Memory B cell (primary cell): ENCODE measurements at places on chromosomes 1 and 21.

DNA sequence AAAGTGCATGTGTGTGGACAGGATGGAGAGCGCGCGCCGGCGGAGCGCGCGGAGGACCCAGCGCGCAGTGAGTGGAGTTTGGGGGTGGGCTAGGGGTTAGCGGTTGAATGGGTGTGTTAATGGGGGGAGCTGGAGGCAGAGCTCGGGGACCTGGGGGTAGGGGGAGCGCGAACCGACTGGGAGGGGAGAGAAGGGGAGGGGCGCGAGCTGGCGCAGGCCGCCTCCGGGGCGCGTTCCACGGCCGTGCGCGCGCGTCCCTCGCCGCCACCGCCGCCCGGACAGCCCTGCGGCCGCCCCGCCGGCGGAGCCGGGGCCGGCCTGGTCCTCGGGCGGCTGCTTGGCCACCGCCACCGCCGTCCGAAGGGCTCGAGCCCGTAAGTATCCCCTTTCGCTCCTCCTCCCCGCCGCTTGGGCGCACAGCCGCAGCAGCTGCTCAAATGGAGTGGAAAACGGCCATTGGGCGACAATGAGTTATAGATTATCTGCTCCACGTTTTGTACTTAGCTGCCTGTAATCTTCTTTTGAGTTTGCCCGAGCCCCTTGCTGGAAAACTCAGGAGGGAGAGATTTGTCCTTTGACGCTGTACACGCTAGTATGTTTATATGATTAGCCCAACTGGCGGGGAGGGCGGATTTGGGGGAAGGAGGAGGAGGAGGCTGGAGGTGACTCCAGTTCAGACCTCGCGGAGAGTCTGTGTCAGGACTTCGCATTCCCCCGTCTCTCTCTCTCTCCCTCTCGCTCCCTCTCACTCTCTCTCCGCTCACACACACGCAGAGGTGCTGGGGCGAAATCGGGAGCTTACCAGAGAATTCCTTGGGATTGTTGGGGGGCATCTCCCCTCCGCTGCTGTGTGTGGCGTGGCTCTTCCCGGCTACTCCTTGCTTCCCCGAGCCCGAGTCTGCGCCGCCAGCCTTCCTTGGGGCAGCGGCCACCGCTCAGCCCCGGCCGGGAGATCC lies at the start of gene ADGRL2:
Gene ADGRL2, plus strand, starts transcription at position 240 of the 956 bp plus-strand sequence. CDS start 36,051 bp downstream, outside the sequence.
- no peak for DNase-seq

- peak; percentile 86 for DNase-seq
These were observed 20.2 kb downstream of the PEX14 start for GRCh38 chr1:10494754-10495474.

- no peak for DNase-seq
These were observed 123.7 kb upstream of the ARHGEF16 start for GRCh38 chr1:3330771-3331245.

GRCh38 chr1:203538726-203539125 lies 44.8 kb downstream of the OPTC start:
- no peak for DNase-seq

DNA sequence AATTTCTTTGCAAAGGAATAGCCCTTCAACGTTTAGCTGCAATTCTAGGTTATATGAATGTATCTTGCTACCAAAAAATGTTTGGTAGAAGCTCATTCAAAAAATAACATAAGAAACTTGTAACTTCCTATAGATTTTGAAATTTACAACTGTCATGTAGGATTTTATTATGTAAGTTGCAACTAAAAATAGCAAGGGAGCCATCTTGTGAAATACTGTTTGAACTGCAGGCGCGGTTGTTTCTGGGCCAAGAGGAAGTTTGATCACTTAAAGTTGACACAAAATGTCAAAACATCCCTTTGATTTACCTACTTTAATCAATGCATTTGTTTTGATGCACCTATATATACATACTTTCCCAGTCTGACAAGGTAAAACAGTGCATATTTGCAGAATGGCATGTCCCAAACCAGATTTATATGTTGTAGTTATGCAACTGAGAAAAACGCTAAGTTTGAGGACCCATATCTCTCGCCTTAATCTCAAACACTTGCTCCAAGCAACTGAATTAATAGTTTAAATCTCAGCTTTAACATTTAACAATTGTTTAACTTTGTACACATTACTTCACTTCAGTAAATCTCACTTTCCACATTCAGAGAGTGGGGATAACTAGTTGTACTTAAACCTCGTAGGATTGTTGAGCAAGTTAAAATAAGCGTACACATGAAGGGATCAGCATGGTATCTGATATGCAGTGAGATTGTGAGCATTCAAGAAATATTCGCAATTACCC lies 63.9 kb downstream of the KCNK2 start:
- no peak for DNase-seq

- DNase-seq: no peak
These were observed 360.6 kb downstream of the FAM72C start for GRCh38 chr1:143611159-143611558.

DNA sequence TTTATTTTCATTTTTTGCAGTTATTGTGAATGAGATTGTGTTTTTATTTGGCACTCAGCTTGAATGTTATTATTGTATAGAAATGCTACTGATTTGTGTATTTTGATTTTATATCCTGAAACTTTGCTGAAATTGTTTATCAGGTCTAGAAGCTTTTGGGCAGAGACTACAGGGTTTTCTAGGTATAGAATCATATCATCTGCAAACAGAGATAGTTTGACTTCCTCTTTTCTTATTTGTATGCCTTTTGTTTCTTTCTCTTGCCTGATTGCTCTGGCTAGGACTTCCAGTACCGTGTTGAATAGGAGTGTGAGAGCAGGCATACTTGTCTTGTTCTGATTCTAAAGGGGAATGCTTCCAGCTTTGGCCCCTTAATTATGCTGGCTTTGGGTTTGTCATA lies 27.3 kb downstream of the ZNF691 start:
- DNase-seq: no peak
